ENCODE measurements at places on chromosomes 3 and 15.

GRCh38 chr3:71135373-71136088 is 448.0 kb downstream of the FOXP1 start:
- DNase-seq = no peak

GRCh38 chr15:98946301-98947255 is 61.0 kb downstream of the PGPEP1L start:
- no peak for DNase-seq

- no peak for DNase-seq
Observed at GRCh38 chr3:53890726-53891475, 758 bp downstream of the SELENOK start.

GRCh38 chr3:193948459-193948858 is 187.5 kb upstream of the HES1 start:
- DNase-seq = no peak

DNA sequence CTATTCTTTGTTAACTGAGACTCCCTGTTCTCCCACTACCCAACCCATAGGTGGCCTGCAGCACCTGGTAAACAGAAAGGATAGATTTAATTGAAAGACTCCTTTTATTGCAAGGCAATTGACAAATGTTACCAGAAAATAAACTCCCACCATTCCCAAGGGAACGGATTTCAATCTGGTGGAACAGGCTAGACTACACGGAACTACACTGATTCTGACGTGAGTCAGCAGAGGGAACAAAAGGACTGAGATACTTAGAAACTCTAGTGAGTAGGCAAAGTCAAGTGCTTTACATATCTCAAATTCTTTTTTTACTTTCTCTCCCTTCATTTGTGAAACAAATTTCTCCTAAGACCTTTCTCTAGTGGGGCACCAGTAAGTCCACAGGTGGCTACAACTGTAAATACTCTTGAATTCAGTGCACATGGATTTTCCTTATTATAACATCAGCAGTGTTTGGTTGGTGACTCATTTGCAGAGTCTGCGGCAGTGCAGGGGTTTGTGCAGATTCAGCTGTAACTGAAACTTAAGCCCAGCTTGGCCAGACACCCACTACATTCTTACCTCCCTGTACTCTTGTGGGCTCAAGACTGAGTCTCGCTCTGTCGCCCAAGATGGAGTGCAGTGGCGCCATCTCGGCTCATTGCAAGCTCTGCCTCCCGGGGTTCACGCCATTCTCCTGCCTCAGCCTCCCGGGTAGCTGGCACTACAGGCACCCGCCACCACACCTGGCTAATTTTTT is 34.3 kb upstream of the PLSCR2 start:
- no peak for DNase-seq

GRCh38 chr15:25701721-25702465 is 161.2 kb downstream of the ATP10A start:
- no peak for DNase-seq

- no peak for DNase-seq
Observed at GRCh38 chr3:123036352-123037014, 8.9 kb upstream of the SEMA5B start.

DNA sequence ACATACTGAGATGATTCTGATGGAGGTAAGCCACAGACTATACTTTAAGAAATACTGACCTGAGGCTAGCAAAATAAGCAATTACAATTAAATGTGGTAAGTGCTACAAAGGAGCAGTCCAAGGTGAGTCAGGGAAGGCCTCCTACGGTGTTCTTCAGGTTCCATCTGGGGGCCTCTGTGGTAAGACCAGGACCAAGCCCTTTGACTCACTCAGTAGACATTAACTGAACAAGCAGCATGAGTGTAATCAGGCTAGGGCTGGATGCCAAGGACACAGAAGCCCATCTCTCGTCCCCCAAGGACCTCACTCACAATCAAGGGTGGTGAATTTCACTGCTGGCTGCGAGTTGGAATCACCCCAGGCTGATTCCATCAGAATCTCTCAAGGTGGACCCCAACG is 37.3 kb downstream of the DZIP1L start:
- DNase-seq = no peak

DNA sequence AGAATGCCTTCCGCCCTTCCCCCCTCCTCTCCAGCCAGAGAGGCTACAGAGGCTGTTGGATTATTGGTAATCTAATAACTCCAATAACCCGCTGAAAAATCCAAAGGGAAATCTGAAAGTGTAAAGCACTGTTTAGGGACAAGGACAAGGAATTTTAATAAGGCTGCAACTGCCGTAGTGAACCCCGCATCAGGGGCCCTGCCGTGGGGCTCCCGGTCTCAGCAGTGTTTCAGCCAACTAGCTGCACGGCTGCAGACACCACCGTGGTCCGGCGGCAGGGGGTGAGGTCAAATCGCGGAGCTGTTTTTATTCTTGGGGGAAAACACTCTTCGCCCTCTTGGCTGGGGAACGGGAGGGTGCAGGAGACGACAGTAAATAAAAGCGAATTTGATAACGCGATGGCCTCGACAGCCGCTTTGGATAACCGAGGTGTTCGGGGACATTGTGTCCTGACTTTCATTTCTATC is 6.1 kb downstream of the BCL6 start:
- DNase-seq = no peak

- no peak for DNase-seq
Observed at GRCh38 chr15:25776071-25776746, 86.9 kb downstream of the ATP10A start.

GRCh38 chr3:66372681-66373350 is 128.0 kb downstream of the LRIG1 start:
- DNase-seq = no peak

GRCh38 chr3:141328286-141329166 is 39.8 kb upstream of the ZBTB38 start:
- no peak for DNase-seq

DNA sequence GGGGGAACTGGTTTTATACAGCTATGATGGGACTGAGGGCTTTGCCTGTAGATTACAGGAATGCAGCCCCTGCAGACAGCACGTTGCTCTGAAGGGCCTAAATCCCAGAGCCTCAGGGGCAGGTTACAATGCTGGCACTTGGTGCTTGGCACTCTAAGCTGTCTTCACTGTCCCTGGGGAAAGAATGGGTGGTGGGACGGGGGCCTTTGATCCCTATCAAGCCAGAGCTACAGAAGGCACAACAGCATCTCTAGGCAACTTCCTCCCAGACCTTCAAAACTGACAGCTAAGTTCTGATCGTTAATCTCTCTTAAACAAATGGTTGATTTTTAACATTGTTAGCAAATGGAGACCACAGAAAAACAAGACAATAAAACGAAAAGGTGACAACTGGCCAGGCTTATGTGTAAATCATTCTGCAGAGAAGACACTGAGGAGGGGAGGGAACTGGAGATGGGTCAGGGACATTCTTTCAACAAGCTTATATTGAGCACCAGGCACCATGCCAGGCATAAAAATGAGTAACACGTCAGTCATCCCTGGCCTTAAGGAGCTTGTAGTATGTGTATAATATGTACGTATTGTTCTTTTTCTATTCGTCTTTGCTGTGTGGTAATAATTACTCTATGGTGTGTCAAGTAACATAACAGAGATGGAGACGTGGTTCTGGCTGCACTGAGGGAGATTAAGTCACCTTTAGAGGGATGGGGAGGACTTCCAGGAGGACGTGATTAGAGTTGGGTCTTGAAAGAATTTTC is 49.1 kb downstream of the CA12 start:
- DNase-seq = no peak

GRCh38 chr15:29631076-29632070 is 190.9 kb downstream of the TJP1 start:
- peak; percentile 88 for DNase-seq

DNA sequence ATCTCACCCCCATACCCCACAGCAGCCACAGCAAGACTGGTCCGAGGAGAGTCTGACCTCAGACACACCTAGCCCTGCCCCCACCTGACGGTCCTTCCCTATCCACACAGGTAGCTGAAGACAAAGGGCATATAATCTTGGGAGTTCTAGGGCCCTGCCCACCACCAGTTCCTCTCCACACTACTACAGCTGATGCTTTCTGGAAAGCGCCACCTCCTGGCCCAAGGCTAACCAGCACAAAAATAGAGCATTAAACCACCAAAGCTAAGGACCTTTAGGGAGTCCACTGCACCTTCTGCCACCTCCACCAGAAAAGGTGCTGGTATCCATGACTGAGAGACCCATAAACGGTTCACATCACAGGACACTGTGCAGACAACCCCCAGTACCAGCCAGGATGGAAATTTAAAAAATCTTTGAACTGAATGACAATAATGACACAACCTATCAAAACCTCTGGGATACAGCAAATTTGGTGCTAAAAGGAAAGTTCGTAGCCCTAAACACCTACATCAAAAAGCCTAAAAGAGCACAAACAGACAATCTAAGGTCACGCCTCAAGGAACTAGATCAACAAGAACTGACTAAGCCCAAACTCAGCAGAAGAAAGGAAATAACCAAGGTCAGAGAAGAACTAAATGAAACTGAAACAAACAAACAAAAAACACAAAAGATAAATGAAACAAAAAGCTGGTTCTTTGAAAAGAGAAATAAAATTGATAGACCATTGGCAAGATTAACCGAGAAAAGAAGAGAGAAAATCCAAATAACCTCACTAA is 122.1 kb upstream of the TPRG1 start:
- no peak for DNase-seq

GRCh38 chr3:165491487-165491886 is 295.3 kb upstream of the SLITRK3 start:
- DNase-seq = no peak

Measured in posterior cingulate gyrus (tissue), 11 donors.